ENCODE measurements at places on chromosomes 3 and 15. TPM values are rescaled to one million over a fixed set of nuclear protein-coding genes. Genes with fewer than 3 reads are reported as not detected.

OIP5 gene
- 19.7 TPM for total RNA-seq

GRCh38 chr3:71241981-71242560, 341.5 kb downstream of the FOXP1 start:
- no peaks in the 10 kb centered on the region for H3K36me3 ChIP-seq
- H3K4me3 ChIP-seq, result no peak overlapping the region
- no peaks in the 10 kb centered on the region for H3K4me1 ChIP-seq
- H3K27me3 ChIP-seq, result peaks cover 2% of the 10 kb centered on the region

- no peak for DNase-seq
- H3K36me3 ChIP-seq, result no peaks in the 10 kb centered on the region
- no peaks in the 10 kb centered on the region for H3K4me1 ChIP-seq
- no peak overlapping the region for H3K4me3 ChIP-seq
These were observed 14.7 kb upstream of the PIK3CB start for GRCh38 chr3:138849222-138849940.

- no peaks in the 10 kb centered on the region for H3K27me3 ChIP-seq
- no peak for DNase-seq
- H3K4me1 ChIP-seq, result peaks cover 15% of the 10 kb centered on the region
- H3K36me3 ChIP-seq, result no peaks in the 10 kb centered on the region
- H3K4me3 ChIP-seq, result no peak overlapping the region
These were observed 42.4 kb downstream of the ZNF710 start for GRCh38 chr15:90043530-90044010.

- no peaks in the 10 kb centered on the region for H3K36me3 ChIP-seq
- DNase-seq, result no peak
- H3K27me3 ChIP-seq, result 0 out of 2 replicates have a peak, but pooled peaks cover 5% of the 10 kb centered on the region
- H3K4me1 ChIP-seq, result no peaks in the 10 kb centered on the region
- H3K4me3 ChIP-seq, result no peak overlapping the region
These were observed 30.9 kb upstream of the SPSB4 start for GRCh38 chr3:141020143-141020830.

DNA sequence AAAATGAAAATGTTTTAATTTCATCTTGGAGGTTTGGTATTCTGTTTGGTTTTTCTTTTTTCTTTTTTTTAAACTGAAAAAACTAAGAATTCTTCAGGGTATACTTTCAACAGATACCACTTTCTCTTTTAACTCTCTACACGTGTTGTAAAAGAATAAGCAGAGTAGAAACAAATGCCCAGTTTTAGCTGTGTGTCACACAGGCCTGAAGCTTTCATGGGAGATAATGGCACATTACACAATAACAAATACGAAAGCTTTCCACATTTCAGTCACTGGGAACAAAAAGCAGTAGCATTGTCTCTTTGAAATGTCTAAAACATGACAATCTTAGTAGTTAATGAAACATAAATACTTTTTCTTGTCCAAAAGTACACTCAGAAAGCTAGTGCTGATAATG, 818.5 kb downstream of the TBL1XR1 start:
- no peaks in the 10 kb centered on the region for H3K4me1 ChIP-seq
- H3K36me3 ChIP-seq, result no peaks in the 10 kb centered on the region
- no peak for DNase-seq
- H3K27ac ChIP-seq, result no peak overlapping the region
- H3K27me3 ChIP-seq, result no peaks in the 10 kb centered on the region

DNA sequence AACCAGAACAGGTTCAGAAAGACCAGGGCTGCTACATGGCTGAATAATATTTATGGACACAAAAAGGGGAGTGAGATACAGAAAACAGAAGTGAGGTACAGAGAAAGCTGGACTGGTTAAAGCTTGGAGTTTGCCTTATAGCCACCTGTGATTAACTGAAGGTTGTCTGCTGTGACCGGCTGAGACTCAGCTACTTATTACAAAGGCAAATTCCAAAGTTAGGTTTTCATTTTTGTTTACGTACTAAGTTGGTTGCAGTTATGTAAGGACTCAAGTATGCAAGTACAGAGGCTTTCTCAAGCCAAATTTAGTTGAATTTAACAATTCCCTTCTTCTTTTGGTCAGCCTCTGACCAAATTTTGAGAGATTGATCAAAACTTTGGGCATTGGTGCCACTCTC, 264.6 kb downstream of the THSD4 start:
- DNase-seq, result no peak
- H3K36me3 ChIP-seq, result no peaks in the 10 kb centered on the region
- H3K4me3 ChIP-seq, result no peak overlapping the region
- no peaks in the 10 kb centered on the region for H3K27me3 ChIP-seq
- H3K4me1 ChIP-seq, result no peaks in the 10 kb centered on the region

DNA sequence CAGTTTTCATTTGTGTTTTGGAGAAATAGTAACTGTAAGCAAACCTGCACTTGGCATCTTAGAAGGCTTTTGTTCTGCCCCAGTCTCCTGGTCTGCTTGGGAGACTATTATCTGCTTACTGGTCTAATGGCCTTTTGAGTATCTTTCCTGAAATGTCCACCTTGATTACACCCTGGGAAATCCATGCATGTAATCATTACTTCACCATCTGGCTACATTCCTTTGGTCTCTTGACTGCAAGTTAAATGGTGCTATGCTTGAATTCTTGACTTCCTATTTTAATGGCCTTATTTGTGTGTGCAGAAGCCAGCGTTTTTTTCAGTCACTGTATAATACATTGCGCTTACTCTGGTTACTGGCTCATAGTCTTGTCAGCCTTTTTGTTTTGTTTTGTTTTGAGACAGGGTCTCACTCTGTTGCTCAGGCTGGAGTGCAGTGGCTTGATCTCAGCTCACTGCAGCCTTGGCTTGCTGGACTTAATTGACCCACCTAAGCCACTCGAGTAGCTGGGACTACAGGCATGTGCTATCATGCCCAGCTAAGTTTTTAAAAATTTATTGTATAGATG, 30.0 kb downstream of the CHD2 start:
- peaks cover 73% of the 10 kb centered on the region for H3K36me3 ChIP-seq
- no peak overlapping the region for H3K27ac ChIP-seq

DNA sequence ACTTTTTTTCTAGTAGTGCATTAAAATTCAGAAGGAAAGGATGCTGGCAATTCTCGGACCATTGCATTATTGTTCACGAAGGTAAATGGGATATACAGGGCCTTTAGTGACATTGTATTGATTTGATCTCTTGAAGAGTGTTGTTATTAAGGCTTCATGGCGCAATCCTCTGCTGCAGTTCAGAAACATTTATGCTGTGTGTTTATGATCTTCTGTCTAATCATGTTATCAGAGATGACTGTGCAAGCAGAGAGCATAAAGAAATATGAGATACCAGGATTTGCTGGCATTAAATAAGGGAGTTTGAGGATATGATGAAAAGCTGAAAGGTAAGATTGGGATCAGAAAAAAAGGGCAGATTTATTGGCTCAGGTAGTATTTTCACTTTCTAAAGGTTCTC, 180.6 kb downstream of the EPHA6 start:
- no peak for DNase-seq
- H3K36me3 ChIP-seq, result no peaks in the 10 kb centered on the region
- no peaks in the 10 kb centered on the region for H3K4me1 ChIP-seq
- H3K27ac ChIP-seq, result no peak overlapping the region

DNA sequence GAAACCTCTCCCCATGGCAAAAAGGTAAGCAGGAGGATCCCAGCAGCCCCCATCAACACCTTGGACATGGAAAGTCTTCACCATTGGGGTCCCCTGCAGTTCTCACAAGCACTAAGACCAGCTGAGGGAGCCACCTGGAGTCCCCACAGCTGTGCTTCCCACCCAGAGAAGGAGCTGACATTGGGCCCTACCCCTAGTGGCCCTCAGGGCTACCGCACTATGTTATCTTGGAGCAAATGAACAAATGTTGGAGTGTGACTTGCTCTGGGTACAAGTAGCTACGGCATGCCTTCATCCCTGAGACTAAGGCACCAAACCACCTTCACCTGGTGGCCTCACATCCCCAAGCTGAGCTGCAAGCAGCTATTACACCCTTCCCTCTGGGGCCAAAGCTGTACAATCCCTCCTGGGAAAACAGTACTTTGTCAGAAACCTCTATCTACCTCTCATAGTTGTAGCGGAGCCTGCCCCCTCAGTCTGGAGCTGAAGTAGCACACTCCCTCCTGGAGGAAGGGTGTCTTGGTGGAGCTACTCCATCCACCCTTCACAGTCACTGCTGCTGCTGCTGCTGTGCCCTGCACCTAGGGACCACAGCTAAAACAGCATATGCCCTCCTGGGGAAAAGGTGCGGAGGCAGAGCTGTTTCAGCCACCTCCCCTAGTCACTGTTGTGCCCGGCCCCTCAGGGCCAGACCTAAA, 42.7 kb downstream of the SERP1 start:
- H3K4me3 ChIP-seq, result no peak overlapping the region
- no peak for DNase-seq
- no peaks in the 10 kb centered on the region for H3K27me3 ChIP-seq
- H3K27ac ChIP-seq, result no peak overlapping the region

All from HCT116 (cell line).